Fibroblast of the aortic adventitia (primary cell): ENCODE measurements at places on chromosomes 12 and 14.

- no peak for DNase-seq
Observed at GRCh38 chr12:115455268-115455681, 771.3 kb upstream of the TBX3 start.

- no peak for DNase-seq
Observed at GRCh38 chr12:44628180-44628579, 247.9 kb downstream of the NELL2 start.

- no peak for DNase-seq
Observed at GRCh38 chr14:65160091-65160490, 57.8 kb upstream of the MAX start.

DNA sequence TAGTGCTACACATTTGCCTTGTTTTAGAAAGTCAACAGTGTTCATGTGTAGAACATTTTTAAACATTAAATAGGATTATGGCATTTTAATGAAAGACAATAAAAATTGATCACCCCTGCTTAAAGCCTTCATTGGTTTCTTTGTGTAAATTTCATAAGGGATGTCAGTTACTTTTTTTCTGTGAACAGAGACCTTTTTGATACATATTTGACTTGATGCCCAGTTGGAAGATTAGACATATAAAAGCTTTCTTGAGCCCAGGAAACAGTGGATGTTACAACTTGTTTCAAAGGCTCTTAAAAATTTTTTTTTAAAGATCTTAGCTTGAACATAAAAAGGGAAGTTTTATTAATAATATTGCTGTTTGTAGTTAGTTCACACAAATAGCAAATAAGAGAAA, 168.7 kb upstream of the PDZRN4 start:
- DNase-seq: no peak

DNA sequence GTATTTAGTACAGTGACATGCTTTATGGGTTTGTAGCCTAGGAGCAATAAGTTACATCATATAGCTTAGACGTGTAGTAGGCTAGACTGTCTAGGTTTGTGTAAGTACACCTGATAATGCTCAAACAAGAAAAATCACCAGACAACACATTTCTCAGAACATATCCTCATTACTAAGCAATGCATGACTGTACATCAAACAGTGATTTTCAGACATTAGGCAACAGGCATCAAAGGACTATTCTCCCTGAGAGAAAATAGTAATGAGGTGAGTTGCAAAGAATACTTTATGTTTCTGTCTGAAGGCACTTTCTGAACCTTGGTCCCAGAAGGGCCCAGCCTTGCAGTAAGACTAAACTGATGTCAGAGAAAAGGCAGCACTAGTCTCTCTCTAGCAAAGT, 48.4 kb upstream of the SYT10 start:
- DNase-seq: no peak

DNA sequence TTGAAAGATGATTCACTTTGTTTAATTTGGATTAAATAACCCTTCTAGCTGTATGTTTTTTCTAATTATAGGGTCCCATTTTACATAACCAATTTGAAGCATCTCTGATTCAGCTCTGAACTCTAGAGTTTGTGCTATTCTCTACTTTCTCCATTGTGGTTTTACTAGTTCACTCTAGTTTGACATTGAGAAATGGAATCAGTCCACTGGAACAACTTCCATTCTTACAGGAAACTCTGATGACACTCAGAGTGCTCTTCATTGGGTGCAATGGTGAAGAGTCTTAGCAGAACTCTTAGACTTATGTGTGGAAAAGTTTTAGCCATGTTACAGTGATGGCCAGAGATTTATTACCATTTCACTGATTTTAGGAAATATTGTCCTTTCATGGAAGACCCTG, 140.7 kb downstream of the DYRK2 start:
- DNase-seq: no peak

DNA sequence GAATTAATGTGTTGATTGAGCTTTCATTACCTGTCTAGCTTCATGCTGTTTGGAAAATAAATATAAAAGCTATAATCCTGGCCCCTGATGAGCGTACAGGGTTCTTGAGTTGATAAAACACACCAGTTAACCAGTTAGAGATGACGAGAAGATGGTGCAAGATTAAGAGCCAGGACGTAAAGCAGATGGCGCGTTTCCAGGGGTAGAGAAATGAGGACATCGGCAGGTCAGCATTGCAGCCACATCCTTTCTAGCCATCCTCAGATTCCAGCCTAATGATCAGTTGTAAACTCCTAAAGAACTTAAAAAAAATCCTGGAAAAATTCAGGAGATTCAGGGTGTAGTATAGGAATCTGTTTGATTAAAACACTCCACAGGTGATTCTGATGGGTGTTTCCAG, 203.7 kb downstream of the CACNA1C start:
- no peak for DNase-seq

- DNase-seq: no peak
Observed at GRCh38 chr14:105047283-105048016, 17.8 kb downstream of the GPR132 start.

- DNase-seq: peak; percentile 6
Observed at GRCh38 chr12:43976027-43976426, 140.1 kb downstream of the TMEM117 start.

- DNase-seq: no peak
Observed at GRCh38 chr14:61098721-61099120, 117.7 kb downstream of the SLC38A6 start.

GRCh38 chr14:21025371-21026273, 761 bp upstream of the NDRG2 start:
- DNase-seq: no peak

DNA sequence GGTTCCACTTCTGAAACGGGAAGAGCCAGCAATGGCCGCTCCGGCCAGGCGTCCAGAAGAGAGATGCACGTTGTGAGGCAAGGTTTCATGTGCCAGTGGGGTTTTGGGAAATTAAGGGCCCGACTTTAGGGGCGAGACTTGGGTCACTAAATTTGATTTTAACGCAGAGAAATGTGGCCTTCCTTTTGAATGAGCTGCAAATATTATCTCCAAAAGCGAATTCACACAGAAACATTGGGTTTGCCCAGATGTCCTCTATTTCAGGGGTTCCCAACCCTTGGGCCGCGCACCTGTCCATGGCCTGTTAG, 2.3 kb upstream of the RNASE4 start:
- no peak for DNase-seq

- no peak for DNase-seq
Observed at GRCh38 chr12:131348231-131348630, 362.7 kb upstream of the SFSWAP start.

- DNase-seq: no peak
Observed at GRCh38 chr12:72269491-72269890, 2.7 kb upstream of the TRHDE start.

DNA sequence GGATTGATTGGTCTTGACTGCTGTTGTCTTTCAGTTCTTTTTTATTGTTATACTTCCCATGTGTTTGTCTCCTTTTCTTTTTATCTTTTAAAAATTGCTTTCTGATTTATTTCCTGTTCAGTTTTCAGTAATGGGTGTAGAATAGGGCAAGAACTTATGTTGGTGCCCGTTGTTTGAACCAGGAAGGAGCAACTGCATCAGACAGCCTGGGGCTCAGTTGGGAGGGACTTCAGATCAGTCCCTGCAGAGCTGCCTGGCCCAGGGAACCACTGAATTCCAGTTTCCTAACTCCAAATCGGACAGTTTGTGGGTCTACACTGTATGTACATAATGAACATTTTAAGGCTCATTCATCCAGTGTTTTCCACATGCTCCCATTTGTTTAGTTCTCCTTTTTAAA, 64.9 kb downstream of the FBXO34 start:
- DNase-seq: peak; percentile 54

- DNase-seq: peak; percentile 72
Observed at GRCh38 chr12:54394281-54394719, 9.8 kb upstream of the ZNF385A start.

DNA sequence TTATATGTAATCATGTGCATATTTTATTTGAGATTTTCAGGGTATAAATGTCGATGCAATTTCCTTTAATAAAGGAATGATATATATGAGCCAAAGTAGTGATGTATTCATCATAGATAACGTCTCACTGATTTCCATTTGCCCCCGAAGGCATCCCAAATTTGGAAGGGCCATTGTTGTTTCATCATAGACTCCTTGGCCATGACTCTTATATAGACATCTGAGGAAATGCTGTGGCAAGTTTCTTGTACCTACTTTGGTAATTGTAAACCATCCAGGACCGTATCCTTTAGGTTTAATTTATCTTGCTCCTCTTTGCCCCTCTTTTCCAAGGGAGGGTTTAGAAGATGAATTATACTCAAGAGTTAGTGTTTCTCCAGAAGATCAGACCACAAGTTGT, 84.7 kb downstream of the SAMD4A start:
- peak; percentile 60 for DNase-seq

DNA sequence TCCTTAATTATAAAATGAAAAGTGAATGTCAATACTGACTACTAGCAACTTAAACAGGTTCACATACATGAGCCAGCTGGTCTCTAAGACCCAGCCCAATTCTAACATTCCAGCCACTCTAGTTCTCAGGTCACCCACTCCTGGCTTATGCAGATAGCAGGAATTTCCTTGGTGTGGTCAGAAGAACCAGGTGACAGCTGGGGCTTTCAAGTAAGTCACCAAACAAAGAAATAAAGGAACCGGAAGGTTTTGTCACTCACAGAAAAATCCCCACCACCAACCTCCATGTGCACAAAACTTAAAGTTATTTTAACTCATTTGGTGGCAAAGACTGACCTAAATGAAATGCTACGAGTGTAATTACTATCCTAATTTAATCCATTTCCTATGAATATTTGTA, 129.6 kb upstream of the CDKN3 start:
- no peak for DNase-seq

GRCh38 chr12:118827047-118827446, 154.3 kb upstream of the SRRM4 start:
- DNase-seq: no peak

GRCh38 chr12:130199581-130200390, 37.5 kb downstream of the FZD10 start:
- DNase-seq: no peak

- no peak for DNase-seq
Observed at GRCh38 chr14:56394826-56395530, 184.6 kb upstream of the TMEM260 start.

DNA sequence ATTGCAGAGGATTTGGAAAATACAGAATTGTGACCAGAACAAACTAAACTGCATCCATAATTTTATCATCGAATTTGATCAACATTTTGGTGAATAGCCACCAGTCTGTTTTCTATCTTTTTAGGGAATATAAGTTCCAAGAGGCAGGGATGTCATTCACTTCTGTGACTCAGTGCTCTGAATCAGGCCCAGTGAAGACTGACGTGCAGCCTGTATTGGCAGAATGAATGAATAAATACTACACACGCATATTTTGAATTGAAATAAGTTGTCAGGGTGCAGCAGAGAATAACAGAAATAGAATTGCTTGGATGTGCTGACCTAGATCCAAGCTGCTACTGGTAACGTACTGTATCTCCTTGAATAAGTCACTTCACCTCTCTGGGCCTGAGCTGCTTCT, 1.3 kb upstream of the EMP1 start:
- peak; percentile 58 for DNase-seq

DNA sequence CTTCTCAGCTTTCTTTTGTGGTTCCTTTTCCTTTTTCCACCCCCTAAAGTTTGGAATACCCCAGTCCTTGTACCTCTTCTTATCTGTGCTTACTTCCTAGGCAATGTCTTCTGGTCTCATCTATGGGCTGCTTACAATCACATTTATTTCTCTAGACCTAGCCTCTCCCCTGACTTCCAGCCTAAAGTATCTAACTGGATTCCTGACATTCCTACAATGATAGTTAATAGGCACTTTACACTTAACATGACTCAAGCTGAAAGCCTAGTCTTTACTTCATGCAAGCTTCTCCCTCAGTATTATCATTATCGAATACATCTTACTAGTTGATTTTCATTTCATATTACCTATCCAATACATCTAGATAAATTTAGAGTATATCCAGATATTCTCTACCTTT, 21.2 kb downstream of the CLECL1 start:
- no peak for DNase-seq
